H4 (cell line): ENCODE measurements at places on chromosomes 1 and 21.

- no peak for DNase-seq
Observed at GRCh38 chr21:14095056-14095455, 115.7 kb downstream of the LIPI start.

DNA sequence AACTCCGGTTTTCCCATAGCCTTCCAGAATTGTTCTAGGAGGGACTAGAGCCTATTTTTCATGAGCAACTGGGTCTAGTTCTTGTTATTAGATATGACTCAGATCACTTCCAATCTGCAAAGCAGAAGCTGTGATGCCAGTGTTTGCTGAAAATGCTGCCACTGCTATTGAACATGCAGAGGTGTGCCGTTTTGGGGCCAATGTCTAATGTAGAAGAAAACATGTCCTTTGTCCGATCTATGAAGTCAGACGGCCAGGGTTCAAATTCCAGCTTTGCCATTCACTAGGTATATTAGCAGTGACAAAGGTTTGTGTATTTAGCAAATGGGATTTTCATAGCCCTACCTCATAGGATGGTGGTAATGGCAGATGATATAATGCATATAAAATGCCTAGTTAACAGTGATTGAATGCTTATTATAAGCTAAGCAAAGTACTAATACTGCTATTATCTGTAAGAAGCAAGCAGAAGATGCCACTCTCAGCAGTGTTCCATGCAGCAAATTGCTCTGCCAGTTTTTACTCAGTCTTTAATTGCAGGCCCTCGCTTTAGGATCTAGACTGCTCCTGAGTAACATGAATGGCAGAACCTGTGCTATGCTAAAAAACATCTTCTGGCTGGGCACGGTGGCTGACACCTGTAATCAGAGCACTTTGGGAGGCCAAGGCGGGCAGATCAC, 40.1 kb upstream of the CXADR start:
- DNase-seq: no peak

- no peak for DNase-seq
Observed at GRCh38 chr1:157227700-157228099, 89.5 kb upstream of the ETV3 start.

DNA sequence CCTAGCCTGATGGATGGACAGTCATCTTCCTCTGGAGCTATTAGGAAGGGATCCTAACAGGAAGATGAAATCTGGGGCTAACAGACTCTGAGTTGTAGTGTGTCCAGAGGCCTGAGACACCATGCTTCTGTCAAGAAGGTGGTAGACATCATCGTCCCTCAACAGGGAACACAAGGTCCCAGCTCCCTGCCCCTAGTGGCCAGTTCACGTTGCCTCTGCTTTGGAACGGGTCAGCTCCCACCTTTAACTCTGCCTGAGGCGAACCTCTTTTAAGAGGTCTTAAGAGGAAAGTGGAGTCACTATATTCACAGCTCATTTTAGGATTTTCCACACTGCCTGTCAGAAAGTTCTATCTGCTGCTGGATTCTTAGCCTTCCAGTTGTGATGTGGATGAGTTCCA, 28.3 kb downstream of the LRRC71 start:
- DNase-seq: no peak

- DNase-seq: no peak
Observed at GRCh38 chr1:206442101-206442500, 28.2 kb upstream of the IKBKE start.

- DNase-seq: no peak
Observed at GRCh38 chr1:43276673-43277072, 6.9 kb downstream of the TMEM125 start.

DNA sequence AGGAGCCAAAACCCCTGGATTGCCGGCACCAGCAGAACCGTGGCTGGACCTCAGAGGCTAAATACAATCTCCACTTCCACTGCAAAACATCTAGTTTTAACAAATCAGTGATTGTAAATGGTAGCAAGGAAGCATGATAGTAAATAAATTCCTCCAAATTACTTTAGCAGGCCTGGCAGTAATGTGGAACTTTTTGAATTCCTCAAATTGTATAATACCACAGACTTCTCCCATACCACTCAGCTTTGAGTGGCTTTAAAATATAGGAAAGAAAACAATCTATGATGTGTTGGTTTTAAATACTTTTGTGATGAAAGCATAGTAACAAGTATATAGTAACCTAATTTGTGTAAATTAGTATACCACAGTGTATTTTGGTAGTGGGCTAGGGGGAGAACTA, 34.1 kb downstream of the NIBAN1 start:
- no peak for DNase-seq

GRCh38 chr1:245855846-245856730, 651.0 kb downstream of the SMYD3 start:
- DNase-seq: no peak

DNA sequence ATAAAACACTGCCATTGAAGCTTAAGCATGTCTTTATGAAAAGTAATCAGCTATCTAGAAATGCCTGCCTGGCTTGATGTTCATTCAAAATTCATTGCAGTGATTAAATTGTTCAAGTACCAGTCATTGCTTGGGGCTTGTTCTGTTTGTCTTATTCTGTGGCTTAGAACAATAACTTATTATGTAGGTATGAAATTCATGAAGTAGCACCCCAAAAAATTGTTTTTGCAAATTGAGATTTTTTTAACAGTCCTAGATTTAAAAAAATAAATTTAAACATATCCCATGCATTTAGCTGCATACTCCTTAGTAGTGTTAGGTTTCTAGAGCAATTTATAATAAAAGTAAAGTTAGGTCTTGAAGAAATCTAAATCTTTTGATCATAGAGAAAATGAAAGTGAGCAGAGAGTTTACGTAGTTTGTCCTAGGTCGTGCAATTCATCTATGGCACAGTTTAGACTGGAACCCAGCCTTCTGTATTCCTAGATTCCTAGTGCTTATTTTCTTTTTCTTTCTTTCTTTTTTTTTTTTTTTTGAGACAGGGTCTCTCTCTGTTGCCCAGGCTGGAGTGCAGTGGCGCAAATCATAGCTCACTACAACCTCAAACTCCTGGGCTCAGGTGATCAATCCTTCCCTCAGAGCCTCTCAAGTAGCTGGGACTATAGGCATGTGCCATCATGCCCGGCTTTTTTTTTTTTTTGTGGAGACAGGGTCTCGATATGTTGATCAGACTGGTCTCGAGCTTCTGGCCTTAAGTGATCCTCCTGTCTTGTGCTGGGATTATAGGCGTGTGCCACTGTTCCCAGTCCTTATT, 9.3 kb downstream of the MIER1 start:
- DNase-seq: peak; percentile 42

DNA sequence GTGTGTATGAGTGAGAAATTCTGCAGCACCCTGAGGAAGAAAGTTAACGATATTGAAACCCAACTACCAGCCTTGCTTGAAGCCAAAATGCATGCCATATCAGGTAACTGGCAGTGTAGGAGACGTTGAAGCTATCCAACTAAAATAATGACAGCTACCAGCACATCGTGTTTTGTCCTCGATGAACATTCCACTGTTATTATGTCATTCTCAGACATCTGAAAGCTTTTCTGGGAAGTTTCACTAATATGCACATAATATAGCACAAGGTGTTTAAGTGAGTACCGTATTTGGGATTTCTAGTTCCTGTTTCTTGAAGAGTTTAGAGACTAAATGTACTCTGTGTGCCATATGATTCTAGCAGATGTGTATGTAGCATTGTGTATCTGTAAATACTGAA, 173.5 kb downstream of the DISC1 start:
- no peak for DNase-seq

DNA sequence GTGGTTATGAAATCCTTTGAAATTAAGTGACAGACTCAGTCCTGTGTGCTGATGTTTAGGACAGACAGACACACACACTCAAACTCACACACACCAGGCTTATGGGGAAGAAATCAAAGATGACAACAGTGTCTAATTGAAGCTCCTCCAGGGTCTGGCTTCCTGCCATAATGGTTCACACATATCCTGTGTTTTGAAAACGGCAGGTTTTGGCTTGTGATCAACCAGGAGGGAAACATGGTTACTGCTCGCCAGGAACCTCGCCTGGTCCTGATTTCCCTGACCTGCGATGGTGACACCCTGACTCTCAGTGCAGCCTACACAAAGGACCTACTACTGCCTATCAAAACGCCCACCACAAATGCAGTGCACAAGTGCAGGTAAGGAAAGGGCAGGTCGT, 4.6 kb downstream of the MTARC1 start:
- no peak for DNase-seq

- no peak for DNase-seq
Observed at GRCh38 chr1:154344977-154345837, 19.9 kb downstream of the ATP8B2 start.

GRCh38 chr1:247530785-247531184, 5.5 kb downstream of the OR2C3 start:
- DNase-seq: no peak

- no peak for DNase-seq
Observed at GRCh38 chr1:201606623-201607022, 67.7 kb downstream of the NAV1 start.

GRCh38 chr1:53616927-53617326, 122.0 kb downstream of the GLIS1 start:
- peak; percentile 56 for DNase-seq

DNA sequence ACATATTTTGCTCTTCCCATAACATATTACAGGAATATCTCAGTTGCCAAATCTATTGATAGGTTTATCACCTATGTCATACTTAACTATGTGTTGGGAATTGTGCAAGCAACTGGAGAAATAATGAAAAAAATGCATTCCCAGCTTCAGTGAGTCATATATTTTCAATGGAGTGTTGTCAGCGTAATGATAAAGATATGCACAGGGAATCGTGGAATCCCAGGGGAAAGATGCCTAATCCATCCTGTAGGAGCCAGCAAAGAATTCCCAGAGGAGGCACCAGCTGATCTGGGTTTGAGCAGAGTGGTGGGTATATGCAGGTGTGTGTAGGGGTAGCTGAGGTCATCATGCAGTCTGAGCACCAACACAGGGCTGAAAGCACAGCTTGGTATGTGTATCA, 213.3 kb upstream of the DAB1 start:
- no peak for DNase-seq

DNA sequence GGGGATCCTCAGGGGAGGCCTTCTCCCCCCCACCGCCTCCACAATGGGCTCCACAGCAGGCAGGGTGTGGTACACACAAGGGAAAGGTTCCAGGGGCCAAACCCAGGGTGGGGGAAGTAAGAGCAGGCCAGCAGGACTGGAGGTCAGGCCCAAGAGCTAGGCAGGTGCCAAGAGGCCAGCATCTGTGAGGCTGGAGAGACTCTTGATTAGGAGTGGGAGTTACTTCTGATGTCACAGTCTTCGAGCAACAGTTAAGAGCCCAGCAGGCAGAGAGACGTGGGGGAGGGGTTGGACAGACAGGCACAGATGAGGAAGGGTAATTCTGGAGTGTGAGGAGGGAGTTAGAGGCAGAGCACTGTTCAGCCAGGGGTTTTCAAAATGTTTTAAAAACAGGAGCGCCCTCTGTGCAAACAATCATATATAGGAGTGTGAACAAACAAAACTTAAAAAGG, 55.8 kb downstream of the SLC9A1 start:
- peak; percentile 64 for DNase-seq

GRCh38 chr1:24201941-24202440, 14.9 kb upstream of the IFNLR1 start:
- DNase-seq: peak; percentile 94

- DNase-seq: peak; percentile 59
Observed at GRCh38 chr1:53811414-53811851, 26.7 kb downstream of the NDC1 start.

GRCh38 chr1:228417483-228418203, 982 bp upstream of the TRIM17 start:
- DNase-seq: no peak

DNA sequence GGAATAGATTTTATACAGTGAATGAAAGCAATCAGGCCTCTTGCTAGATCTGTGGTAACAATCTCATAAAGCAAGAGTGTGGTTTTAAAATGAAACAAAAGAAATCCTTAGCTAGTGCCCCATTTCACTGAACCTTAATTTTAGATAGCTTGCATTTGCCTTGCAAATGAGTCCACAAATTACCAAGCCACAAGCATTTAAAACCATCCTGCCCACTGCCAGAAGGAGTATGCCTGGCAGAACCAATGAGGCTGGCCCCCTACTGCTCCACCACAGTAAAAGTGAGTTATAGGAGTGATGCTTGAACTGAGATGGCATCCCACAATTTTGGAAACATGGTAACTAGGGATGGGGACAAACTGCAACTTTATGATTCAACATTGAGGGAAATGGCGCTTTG, 206.4 kb upstream of the LMO4 start:
- DNase-seq: no peak

GRCh38 chr1:63818567-63819325, 44.9 kb downstream of the ROR1 start:
- no peak for DNase-seq

- DNase-seq: peak; percentile 51
Observed at GRCh38 chr1:91569411-91570119, 68.9 kb downstream of the CDC7 start.

GRCh38 chr1:218869276-218869675, 304.4 kb upstream of the LYPLAL1 start:
- no peak for DNase-seq

- no peak for DNase-seq
Observed at GRCh38 chr1:228917342-228917741, 182.1 kb downstream of the RHOU start.

DNA sequence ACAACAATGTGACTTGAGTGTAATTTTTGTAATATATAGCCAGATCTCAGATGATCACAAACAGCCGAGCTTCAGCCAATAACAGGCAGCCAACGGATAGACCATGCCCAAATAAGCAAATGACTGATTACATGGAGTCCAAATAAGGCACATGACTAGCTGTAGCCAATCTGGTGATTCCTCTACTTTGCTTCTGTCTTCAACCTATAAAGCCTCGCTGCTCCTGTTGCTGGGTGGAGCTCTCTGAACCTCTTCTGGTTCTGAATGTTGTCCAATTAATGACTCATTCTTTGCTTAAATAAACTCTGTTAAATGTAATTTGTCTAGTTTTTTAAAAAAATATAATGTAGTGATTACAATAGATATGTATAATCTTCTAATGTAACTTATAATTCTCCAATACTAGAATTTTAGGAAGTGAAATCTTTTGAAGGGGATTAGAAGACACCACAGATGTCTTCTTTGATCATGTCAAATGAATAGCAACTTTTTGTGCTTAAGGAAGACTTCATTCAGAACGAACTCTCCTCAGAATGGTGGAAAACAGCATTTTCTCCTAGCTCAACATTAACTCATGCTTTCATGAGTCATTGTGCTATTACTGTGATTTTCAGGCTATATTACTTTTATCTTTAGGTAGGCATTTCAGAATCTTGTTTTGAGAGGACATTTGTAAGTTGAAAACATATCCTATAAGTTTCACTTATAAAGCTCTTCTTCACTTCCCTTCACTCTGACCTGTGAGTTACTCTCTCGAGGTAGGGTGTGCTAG, 857.8 kb upstream of the B3GALT2 start:
- peak; percentile 27 for DNase-seq

DNA sequence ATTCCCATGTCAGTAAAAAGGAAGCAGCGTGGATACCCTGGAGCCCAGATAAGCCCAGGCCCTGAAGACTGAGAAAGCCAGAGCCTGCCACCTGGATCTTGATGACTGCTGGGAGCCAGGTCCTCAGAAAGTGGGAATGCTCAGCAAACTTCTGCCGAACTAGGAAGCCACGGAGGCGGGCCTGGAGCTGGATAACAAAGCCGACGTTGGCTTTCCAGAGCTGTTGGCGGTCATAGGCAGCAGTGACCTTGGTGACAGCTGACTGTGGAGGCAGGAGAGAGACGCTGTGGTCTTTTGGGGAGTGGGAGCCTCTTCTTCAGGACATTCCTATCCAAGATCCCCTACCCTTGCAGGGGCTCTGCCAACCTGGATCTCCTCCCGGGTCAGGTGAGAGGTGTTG, 24.4 kb downstream of the IQGAP3 start:
- DNase-seq: no peak
